ENCODE measurements at places on chromosomes 7 and 10. TPM values are rescaled to one million over a fixed set of nuclear protein-coding genes. Genes with fewer than 3 reads are reported as not detected.

The GBX1 gene
- total RNA-seq = not detected

The ADRA2A gene
- total RNA-seq = not detected

The NOD1 gene
- 5.0 TPM for total RNA-seq

The UTF1 gene
- not detected for total RNA-seq

The NCF1 gene
- total RNA-seq = not detected

The PAX2 gene
- total RNA-seq = not detected

The PKD2L1 gene
- not detected for total RNA-seq

The TMEM196 gene
- not detected for total RNA-seq

The ZNF33A gene
- 10.4 TPM for total RNA-seq

The SNCG gene
- total RNA-seq = 18.9 TPM

The FAM237B gene
- total RNA-seq = not detected

The LRIT1 gene
- not detected for total RNA-seq

The PTTG1IP2 gene
- total RNA-seq = not detected

The MLXIPL gene
- 1.6 TPM for total RNA-seq

The CD36 gene
- 0.82 TPM for total RNA-seq

The GCK gene
- not detected for total RNA-seq

The LEP gene
- not detected for total RNA-seq

The NODAL gene
- total RNA-seq = not detected

The WEE2 gene
- total RNA-seq = not detected

The CCM2 gene
- total RNA-seq = 24.8 TPM

The KCNIP2 gene
- total RNA-seq = 2.0 TPM

The PALS2 gene
- total RNA-seq = 26.6 TPM

The ITPRID1 gene
- total RNA-seq = not detected

The PTN gene
- not detected for total RNA-seq

The ERVW-1 gene
- total RNA-seq = not detected

The IFIT1B gene
- not detected for total RNA-seq

The COL26A1 gene
- total RNA-seq = 0.09 TPM

The SLC18A3 gene
- not detected for total RNA-seq

The KLF14 gene
- not detected for total RNA-seq

The OPALIN gene
- not detected for total RNA-seq

The IGFBP3 gene
- 359 TPM for total RNA-seq

The HSPB1 gene
- 26.3 TPM for total RNA-seq

The FAM25C gene
- not detected for total RNA-seq

The SORBS1 gene
- total RNA-seq = 0.43 TPM

The CYP2C8 gene
- total RNA-seq = not detected

The LRRC17 gene
- total RNA-seq = 0.30 TPM

The PAPSS2 gene
- 209 TPM for total RNA-seq

The ST8SIA6 gene
- 0.57 TPM for total RNA-seq

The TDRD1 gene
- not detected for total RNA-seq

The ASB4 gene
- total RNA-seq = 0.47 TPM

The LRMDA gene
- 0.95 TPM for total RNA-seq

The HEPACAM2 gene
- total RNA-seq = not detected

The ATOH7 gene
- total RNA-seq = not detected

The HOXA5 gene
- 7.5 TPM for total RNA-seq

The EVX1 gene
- total RNA-seq = 0.12 TPM

The SLC29A4 gene
- 2.5 TPM for total RNA-seq

The ZNF804B gene
- not detected for total RNA-seq

The EMX2 gene
- total RNA-seq = not detected

The NXPH1 gene
- total RNA-seq = 1.1 TPM

The WNT2 gene
- total RNA-seq = not detected

The PHYHIPL gene
- total RNA-seq = not detected

The GNGT1 gene
- total RNA-seq = 0.61 TPM

The PRR15 gene
- not detected for total RNA-seq

The PIP gene
- not detected for total RNA-seq

The LIPF gene
- not detected for total RNA-seq

Measured in NCI-H460 (cell line).